ENCODE measurements at places on chromosomes 11 and 22.

DNA sequence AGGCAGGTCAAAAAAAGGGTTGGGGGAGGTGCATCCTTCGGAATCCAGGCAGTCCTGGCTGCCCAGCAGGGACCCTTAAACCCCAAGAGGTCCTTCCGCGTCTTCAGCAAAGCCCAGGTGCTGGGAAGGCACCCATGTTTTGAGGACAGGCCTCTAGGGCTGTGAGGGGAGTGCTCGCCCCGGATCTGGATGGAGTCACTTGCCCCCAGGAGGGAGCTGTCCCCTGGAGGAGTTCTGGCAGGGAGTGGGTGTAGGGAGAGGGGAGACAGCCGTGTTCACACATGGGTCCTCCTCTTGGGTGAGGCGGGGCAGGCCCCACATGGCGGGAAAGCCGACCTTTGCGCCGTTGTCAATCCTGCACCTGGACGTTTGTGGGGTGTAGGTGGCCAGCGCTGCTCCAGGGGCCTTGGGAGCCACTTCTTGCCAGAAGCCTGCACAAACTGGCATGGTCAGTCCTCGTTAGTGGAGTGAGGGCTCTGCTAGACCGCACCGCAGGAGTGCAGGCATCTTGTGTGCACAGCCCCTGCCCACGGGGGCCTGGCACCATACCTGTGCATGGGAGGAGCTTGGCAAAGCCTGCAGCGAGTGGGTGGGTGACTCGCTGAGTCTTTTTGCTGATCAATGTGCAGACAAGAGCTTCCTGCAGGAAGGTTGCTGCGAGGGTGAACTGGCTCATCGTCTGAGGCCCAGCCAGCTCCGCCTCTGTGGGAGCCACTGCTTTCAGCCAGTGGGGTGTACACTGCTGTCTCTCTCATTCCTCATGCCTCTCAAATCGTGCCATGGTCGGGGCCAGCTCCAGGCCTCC, 16.0 kb downstream of the PPIL2 start:
- DNase-seq = no peak

DNA sequence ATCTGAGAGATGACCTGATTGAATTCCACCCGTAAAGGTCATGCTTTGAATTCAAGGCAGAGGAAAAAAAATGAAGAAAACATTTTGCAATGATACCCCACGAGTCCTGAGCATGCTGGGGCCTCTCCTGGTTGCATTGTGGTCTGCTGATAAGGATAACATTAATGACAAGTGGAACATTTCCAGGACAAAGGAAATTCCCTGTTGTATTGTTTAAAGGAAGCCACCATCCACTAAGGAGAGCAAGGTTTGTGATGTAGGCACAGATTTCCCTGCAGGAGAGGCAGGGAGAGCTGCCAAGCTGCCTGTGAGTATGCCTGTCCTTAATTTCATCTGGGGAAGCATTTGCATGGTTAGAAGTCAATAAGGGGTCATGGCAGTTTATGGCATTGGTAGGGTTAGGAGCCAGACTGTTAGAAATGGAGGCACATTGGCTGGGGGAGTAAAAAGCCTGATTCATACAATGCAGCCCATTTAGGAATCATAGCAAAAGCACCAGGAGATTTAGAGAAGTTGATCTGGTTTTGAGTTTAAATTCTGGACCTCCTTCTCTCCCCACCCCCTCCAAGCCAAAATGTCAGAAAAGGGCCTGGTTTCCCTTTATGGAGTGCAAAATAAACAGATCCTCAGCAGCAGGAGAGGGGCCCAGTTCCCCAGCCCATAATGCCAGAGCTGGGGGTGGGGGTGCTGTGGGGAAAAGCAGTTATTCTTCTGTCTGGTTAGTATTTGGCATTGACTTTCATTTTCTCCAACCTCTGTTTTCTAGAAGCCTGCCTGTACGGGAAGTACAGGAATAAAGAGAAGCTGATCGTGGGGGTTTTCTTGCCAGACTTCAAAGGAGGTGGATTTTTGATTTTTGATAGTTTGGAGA, 22.1 kb downstream of the FLI1 start:
- no peak for DNase-seq

- DNase-seq = no peak
These were observed 103.0 kb downstream of the PLEKHA7 start for GRCh38 chr11:16911186-16911585.

- DNase-seq = no peak
These were observed 27.5 kb downstream of the CHEK2 start for GRCh38 chr22:28714043-28714628.

- DNase-seq = no peak
These were observed 7.3 kb upstream of the OR52W1 start for GRCh38 chr11:6191742-6192141.

GRCh38 chr22:47734511-47734910, 972.1 kb downstream of the TBC1D22A start:
- no peak for DNase-seq

DNA sequence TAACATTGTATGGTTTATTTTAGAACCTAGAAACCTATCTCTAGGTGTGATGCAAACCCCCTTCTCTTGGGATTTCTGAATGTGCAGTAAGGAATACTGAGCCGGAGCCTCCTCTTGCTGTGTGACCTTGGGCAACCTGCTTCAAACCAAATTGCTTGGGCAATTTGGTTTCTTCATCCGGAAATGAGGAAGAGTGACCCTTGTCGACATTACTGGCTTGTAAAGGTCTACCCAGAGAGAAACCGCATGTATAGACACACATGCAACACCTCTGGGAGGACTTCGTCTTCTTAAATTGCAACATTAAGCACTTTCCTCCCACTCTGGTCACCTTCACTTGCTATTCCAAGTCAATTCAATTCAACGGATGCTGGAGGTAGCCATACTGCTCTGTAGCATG, 19.6 kb upstream of the TP53I11 start:
- no peak for DNase-seq

DNA sequence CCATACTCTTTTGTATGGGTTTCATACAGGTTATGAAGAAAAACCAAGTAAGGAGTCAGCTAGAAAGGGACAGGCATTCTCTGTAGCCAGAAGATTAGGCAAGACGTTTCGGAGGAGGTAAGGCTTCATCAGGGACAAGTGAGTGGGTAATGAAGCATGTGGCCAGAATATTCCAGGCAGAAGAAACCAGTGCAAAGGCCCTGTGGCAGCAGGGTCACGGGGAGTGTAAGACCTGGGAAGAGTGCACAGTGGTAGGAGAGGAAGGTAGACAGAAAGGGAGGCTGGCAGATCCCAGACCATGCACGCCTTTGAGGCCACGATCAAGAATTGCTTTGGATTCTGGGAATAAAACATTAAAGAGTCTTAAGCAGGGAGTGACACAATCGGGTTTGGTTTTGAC, 177.6 kb downstream of the MIAT start:
- no peak for DNase-seq

DNA sequence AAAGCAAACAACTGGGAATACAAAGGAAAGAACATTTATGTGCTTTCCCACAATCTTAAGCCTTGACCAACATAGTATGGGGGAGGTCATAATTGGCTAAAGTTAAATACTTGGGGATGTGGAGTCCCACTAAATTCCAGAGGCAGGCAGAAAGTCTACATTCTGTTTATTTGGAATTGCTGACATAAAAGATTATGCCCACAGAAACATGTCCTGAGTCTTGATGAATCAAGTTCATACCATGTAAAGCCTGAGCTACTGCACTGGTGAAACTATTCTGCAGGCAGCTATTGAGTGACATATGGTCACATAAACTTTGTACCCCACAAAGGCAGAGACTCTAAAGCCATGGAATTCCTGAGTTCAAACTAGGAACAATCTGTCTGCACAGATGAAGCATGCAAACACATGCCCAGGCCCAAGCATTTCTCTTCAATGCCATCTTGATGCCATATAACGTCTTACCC, 69.9 kb upstream of the CHRM4 start:
- peak; percentile 5 for DNase-seq

DNA sequence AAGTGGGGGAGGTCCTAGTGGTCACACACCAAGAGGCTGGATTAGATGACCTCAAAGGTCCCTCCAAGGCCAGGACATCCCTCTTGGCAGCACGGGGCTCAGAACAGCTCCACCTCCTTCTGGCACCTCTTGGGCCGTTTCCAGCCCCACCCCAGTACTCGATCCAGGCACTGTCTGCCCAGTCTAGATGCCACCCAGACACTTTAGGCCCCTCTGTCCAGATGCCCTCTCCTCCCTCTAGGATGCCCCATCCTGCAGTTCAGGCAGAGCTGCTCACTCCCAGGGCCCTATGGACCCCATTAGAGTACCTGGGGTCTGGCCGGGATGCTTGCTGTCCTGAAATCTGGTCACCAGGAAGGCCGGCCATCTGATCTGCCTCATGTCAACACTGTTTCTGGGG, 34.7 kb upstream of the PRR5 start:
- DNase-seq = no peak
